ENCODE measurements at places on chromosomes 6 and 20.

DNA sequence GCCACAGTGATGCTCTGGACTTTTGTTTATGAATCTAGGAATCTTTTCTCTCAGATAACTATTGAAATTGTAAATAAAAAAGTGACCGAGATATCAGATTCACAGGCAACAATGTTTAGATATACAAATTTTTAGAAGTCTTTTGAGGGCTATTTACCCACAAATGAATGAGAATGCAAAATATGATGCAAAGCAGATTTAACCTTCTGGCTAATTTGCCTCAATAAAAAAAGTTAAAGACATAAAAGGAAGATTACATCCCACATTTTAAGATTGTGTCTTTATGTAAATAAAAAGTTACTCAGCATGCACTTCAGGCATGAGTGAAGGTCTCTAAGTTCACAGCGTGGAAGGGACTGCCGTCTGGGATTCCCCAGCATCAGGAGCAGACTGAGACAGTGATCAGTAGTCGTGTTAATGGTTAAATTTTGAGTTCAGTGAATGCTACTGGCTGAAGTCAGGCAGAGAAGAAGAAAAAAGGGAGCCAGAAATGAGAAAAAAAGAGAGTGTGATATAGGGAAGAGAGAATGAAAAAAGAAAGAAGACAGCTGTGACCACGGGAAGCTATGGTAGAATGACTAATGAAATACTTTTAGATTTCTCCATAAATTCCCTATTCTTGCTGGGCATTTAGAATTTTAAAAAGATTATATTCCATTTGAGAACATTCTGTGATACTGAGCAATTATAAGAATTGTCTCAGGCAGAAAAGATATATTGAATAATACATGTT lies 93.6 kb downstream of the MYB start:
- DNase-seq = no peak

DNA sequence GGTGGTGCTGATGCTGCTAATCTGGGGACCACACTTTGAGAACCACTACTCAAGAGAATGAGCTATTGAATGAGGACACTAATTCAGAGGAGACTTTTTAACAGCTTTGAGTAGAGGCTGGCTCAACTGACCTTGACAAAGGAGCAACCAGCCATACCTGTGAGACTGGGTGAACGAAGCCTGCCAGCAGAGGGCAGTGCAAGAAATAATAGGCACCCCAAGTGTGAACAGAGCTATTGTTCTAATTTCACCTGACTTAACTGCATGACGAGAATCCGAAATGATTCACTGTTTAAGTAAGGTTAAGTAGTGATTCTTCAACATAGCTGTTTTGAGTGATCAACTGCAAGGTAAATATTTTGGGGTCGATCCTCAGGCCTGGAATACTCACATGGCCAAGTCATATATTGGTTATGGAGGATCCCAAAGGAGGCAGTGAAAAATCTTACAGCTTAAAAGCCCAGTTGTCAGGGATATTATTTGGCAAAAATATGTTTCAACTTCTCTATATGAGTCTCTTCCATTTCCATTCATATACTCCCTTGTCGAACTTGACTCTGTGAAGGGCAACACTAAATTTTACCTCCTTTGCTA lies 550.5 kb upstream of the MARCKS start:
- DNase-seq = no peak

DNA sequence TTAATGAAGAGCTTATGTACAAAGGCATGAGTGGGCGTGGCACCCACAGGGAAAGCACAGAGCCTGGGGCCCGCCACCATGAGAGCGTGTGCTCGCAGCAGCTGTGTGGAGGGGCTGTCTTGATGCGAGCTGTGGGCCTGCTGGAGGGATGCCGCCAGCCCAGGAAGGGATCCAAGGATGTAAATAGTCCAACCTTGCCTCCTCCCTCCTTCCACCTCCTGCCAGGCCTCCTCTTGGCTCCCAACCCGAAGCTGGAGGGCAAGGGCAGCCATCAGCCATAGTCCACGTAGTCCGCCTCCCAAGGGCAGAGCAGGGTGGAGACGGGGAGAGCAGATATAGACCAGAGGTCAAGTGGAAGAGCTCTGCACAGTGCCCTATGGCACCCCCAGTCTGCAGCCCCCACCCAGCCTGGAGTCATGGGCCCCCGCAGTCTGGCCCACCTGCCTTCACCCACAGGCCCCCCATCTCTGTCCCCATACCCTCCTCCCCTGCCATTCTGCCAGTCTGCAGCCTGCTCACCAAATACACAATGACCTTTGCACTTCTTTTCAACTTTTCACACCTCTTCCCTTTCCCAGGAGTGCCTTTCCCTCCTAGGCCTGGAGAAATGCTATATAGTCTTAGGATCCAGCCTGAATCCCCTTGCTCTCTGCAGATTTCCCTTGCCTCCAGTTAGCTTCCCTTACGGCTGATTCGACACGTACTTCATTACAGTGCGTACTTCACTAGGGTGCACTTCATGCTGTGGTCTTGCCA lies 77.1 kb downstream of the SHLD1 start:
- DNase-seq = no peak

DNA sequence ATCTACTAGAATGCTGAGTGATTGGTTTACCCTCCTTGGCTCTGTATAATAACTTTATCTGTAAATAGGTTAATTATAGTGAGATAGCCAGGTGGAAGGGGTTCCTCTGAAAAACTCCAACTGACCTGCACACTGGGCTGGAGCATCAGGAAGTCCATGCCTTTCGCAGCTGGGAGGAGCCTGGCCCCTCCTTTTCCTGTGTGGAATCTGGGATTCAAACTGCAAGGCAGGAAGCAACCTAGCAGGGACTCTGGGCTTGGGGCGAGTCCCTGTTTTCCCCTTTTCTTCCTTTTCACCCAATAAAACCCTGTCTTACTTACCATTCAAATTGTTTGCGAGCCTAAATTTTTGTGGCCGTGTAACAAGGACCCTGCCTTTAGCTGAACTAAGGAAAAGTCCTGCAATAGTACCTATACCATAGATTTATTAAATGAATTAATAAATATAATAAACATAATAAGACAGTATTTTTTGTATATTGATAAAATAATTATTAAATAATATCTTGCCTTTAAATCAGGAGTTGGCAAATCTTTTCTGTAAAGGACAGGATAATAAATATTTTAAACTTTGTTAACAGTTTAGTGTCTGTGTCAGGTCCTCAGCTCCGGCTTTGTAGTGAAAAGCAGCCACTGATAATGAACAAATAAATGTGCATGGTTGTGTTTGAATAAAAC lies 406.2 kb upstream of the MMS22L start:
- no peak for DNase-seq

- DNase-seq = no peak
Measured at GRCh38 chr20:16459019-16459700, 114.1 kb downstream of the KIF16B start.

DNA sequence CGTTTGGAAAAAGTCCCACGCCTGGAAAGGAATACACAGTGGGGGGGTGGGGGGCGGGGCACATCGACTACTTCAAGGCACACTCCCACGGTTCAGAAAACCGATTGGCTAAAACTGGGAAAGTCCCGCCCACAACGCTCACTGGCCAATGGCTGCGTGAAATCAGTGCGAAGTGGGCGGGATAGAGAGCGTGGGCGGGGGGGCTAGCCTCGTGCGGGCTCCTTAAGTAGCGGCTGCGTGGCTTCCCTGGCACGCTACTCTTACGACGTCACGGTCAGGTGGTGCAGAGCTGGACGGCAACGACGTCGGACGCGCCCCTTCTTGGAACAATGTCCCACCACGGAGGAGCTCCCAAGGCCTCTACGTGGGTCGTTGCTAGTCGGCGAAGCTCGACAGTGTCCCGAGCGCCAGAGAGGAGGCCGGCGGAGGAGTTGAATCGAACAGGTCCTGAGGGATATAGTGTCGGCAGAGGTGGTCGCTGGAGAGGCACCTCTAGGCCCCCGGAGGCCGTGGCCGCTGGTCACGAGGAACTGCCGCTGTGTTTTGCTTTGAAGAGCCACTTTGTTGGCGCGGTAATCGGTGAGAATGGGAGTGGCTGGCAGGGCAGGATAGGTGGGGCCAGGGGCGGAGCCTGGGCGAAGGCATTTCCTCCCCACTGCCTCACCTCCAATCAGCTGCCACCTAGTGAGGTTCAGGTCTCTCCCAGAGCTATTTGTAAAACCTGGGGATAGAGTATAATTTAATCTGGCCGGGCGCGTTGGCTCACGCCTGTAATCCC lies at the start of gene DDX43:
Gene DDX43 (plus strand): TSS at position 252 of the 778 bp plus-strand sequence. CDS start 78 bp downstream, at position 330.
- no peak for DNase-seq

GRCh38 chr6:44527181-44527580 lies 139.7 kb downstream of the CDC5L start:
- no peak for DNase-seq

DNA sequence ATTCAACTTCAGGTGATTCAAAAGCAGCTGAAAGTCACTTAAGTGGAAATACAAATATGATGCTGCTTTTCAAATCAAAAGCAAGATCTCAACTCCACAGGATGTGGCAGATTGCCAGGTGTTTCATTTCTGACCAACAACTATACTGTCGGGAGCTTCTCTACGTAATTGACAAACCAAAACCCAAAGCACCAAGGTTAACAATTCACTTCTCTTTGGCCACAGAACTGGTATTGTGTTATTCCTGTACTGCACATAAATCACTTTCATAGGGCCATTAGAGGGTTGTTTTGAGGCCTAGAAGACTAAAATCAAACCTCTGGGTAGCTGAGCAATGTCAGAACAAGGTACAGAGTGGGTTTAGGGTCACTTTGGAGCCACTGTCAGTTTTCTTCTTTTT lies 169.7 kb downstream of the HAO1 start:
- no peak for DNase-seq

GRCh38 chr6:157929076-157929475 lies 52.6 kb upstream of the SYNJ2 start:
- no peak for DNase-seq

DNA sequence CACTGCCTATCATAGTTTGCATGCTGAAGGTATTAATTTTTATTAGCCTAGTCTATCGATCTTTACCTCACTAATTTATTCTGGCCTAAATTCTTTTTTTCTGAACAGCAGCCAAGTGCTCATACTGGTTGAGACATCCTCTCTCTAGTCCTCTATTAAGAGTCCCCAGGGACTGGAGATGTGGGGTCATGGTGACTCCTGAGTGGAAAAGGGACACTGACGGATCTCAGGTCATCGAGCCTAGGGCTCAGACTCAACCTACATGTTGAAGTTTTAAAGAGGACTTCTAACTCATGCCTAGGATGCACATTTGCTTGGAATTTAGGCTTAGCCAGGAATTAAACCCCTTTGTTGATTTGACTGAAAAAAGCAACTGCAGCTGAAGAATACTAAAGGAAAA lies 378.1 kb downstream of the BTBD9 start:
- DNase-seq = no peak

GRCh38 chr20:18287546-18287914 lies 797 bp upstream of the ZNF133 start:
- DNase-seq = peak; percentile 2

- no peak for DNase-seq
Measured at GRCh38 chr6:35911871-35912653, 8.8 kb downstream of the SRPK1 start.

DNA sequence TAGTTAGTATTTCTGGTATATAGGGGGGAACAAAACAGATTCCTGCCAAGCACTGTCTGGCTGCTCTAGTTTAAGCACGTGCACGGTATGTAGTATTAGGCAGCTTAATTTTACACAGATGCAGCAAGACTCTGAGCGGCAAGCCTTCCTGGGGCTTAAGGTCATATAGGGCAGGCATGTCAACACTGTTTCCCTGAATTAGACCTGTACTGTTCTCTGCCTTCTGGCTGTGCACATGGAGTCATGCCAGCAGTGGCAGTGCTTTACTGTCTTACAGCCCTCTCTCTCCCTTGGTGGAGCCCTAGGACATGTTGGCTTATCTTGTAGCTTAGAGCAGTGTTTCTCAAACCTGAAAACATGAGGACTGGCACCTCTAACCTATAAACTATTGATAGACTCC lies 56.6 kb downstream of the PHF20 start:
- no peak for DNase-seq

DNA sequence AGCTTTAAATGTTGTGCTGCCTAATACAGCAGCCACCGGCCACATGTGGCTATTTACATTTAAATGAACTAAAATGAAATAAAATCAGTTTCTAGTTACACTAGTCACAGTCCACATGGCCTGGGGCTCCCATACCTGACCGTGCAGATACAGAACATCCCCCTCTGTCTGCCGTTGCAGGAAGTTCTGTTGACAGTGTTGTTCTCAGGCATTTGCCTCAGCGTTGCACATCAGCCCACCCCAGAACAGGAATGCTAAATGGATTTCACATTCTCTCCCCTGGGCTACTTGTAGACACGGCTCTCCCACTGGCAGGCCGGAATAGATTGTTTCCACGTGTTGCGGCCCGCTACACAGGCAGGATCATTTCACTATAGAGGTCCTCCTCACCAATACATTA lies 26.3 kb downstream of the JAG1 start:
- DNase-seq = no peak

GRCh38 chr20:2713285-2713684 lies 20.7 kb downstream of the EBF4 start:
- DNase-seq = no peak

DNA sequence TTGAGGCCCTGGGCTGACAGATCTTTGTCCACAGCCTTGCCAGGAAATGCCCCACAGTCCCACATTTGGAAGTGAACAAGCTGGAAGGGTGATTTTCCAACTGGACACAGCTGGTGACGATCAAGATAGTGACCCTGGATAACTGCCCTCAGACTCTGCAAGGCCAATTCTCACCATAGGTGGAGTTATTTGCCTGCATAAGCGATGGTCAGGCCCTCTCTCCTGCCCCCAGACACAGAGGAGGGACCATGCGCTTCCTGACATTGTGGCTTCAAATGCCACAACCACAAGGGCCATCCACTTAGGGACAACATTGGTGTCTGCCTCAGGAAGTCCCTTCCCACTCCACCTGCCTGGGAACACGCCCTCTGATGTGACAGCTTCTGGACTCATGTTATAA lies 96.0 kb downstream of the JPH2 start:
- DNase-seq = no peak
